ENCODE measurements at places on chromosomes 12 and 14. TPM values are rescaled to one million over a fixed set of nuclear protein-coding genes. Genes with fewer than 3 reads are reported as not detected.

Gene TSPAN8
- total RNA-seq: not detected

Gene HOXC4
- 0.56 TPM for total RNA-seq

Gene PELI2
- total RNA-seq: 2.5 TPM

Gene SMIM41
- total RNA-seq: not detected

GRCh38 chr12:4223273-4223845 is 50.2 kb upstream of the CCND2 start:
- DNase-seq: no peak

- DNase-seq: no peak
Observed at GRCh38 chr12:93404961-93405849, 27.5 kb downstream of the NUDT4 start.

GRCh38 chr12:6745741-6746525 is 7.0 kb downstream of the MLF2 start:
- no peak for DNase-seq

- DNase-seq: no peak
Observed at GRCh38 chr12:89477633-89478279, 46.8 kb downstream of the GALNT4 start.

- DNase-seq: no peak
Observed at GRCh38 chr14:54225457-54226060, 171.2 kb upstream of the CDKN3 start.

DNA sequence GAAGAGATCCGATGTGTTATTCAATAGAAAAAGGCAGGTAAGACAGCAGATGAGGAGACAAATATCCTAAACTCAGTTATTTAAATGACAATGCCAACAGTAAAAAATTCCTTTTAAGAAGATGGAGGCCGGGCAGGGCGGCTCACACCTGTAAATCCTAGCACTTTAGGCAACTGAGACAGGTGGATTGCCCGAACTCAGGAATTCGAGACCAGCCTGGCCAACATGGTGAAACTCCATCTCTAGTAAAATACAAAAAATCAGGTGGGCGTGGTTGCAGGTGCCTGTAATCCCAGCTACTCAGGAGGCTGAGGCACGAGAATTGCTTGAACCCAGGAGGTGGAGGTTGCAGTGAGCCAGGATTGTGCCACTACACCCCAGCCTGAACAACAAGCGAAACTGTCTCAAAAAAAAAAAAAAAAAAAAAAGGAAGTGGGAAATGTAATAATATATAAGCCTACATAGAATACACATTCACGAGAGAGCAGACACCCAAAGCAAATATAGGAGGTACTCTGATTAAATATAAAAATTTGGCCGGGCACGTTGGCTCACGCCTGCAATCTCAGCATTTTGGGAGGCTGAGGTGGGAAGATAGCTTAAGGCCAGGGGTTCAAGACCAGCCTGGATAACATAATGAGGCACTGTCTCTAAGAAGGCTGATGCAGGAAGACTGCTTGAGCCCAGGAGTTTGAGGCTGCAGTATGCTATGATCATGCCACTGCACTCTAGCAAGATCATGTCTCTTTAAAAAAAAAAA is 19.0 kb downstream of the CORO1C start:
- no peak for DNase-seq

DNA sequence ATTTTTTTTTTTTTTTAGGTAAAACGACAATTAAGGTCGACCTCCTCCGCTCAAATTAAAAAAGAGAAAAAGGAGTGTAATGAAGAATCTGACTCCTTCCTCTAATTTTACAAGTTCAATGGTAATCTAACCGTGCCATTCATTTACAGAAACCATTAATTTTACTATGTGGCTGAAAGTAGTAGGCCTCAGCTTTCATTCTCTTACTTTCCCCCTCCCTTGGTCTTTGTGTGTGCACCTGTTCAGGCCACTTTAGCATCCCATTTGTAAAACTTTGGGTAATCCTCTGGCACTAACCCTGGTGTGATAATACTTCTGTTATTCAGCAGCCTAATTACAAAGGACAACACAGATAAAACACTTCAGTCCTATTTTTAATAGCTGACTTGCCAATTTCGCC is 128.1 kb downstream of the ASCL1 start:
- DNase-seq: no peak
